ENCODE measurements at places on chromosomes 5 and 9. TPM values are rescaled to one million over a fixed set of nuclear protein-coding genes. Genes with fewer than 3 reads are reported as not detected.

The NSG2 gene
- polyA plus RNA-seq, result not detected

The HIGD2A gene
- 186 TPM for polyA plus RNA-seq

The FBP1 gene
- polyA plus RNA-seq, result 22.0 TPM

The GMCL2 gene
- polyA plus RNA-seq, result not detected

The DAP gene
- polyA plus RNA-seq, result 43.1 TPM

The C9 gene
- not detected for polyA plus RNA-seq

The HMHB1 gene
- not detected for polyA plus RNA-seq
